H9 (cell line): ENCODE measurements at places on chromosomes 12 and 14. TPM values are rescaled to one million over a fixed set of nuclear protein-coding genes. Genes with fewer than 3 reads are reported as not detected.

Gene KRT82
- not detected in 2 replicates for total RNA-seq

Gene TDRD9
- not detected in 2 replicates for total RNA-seq

Gene DTX1
- total RNA-seq: 3.0 and 3.5 TPM in 2 replicates

Gene ASIC1
- 3.9 and 4.0 TPM in 2 replicates for total RNA-seq

Gene NTS
- total RNA-seq: 5.1 and 5.7 TPM in 2 replicates

Gene SMIM41
- not detected in 2 replicates for total RNA-seq

Gene TAS2R9
- not detected in 2 replicates for total RNA-seq

Gene RAPGEF3
- total RNA-seq: 5.6 and 7.4 TPM in 2 replicates

Gene GPHN
- 13.9 and 16.1 TPM in 2 replicates for total RNA-seq

- DNase-seq: no peak
These were observed 58.0 kb downstream of the FAR2 start for GRCh38 chr12:29207120-29207519.

GRCh38 chr12:28859551-28859950 lies 289.5 kb upstream of the FAR2 start:
- DNase-seq: no peak

DNA sequence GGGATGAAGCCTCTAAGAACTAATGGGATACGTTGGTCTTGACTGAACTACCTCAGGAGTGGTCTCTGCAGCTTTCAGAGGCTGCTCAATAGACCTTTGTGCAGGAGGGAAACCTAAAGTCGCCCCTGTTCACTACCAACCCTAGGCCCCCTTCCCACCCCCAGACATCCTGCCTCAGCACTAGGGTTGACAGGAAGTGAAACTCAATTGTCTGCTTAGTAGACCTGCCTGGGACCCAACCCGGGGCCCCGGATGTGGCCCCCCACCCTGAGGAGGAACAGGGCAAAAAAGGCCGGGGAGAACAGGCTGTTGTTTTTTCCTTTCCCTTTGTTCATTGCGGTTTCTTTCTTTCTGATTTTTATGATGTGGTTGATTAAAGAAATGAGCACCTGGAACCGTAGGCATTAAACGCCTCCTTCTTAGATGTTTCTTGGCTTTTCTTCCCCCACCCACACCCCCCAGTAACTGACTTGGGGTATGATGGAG lies 1.6 kb upstream of the DGKA start:
- no peak for DNase-seq

- DNase-seq: no peak
These were observed 455.0 kb upstream of the TMPO start for GRCh38 chr12:98060411-98060810.

GRCh38 chr12:52496590-52497071 lies 3.6 kb upstream of the KRT6A start:
- peak; percentile 85 for DNase-seq

DNA sequence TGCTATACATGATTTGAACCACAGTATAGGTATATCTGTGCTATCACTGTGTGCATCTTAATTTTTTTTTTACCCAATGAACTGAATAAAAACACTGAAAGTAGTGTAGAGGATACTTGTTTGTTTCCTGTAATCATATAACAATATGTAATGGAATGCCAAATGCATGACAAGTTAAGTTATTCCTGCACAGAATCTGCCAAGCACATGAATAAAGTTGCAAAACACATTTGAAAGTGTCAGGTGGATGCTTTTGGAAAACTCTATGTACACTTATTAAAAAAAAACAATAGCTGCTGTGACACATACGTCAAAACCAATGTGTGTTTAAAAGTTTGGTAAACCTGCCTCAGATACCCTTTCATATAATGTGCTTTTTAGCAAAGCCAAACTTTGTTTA lies 1638.1 kb upstream of the SEL1L start:
- no peak for DNase-seq

GRCh38 chr14:103524002-103524935 lies 1.6 kb upstream of the CKB start:
- no peak for DNase-seq

DNA sequence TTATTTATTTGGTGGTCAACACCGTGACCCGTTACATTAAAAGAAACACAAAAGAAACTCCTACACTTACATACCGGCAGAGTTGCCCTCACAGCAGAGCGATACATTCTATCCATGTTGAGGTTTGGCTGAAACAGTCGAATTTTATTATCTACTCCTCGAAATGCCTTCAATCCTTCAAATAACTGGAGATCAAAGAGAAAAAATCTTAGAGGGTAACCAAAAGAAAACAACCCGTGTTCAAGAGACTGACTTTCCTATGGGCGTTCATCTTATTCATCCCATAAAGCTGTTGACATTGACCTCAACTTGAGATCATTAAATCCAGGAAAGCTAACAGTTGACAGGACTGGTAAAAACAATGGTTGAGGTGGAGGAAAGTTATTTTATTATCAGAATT lies 67.7 kb downstream of the BCAT1 start:
- no peak for DNase-seq

DNA sequence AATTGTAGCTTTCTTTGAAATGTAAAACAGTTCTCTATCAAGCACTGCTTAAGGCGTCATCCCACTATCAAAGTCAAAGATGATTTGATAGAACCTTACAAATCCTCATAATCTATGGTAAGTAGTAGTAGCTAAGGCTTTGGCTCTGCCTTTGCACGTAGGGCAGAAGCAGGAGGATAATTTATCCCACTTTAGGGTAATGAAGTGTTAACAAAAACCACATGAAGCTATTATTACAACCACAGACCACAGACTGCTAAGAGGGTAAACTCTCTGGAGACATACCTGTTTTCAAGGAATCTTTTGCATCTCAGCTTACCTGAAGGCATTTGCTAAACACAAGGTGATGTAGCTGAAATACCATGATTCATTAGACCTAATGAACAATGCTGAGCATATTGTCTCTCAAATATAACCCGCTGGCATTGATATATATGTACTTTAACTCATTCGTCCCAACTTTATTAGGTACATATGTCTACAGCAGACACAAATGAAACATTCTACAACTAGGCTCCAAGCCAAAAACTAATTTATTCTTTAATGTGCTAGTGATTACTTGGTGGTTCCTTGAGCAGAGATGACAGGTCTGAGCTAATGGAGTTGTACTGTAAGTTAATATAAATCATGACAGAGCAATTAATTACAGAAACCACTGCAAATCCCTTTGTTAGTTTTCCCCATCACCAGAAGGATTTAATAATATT lies 368.8 kb downstream of the ETNK1 start:
- DNase-seq: no peak

- peak; percentile 89 for DNase-seq
These were observed 4.3 kb upstream of the ZFP36L1 start for GRCh38 chr14:68797121-68797670.

DNA sequence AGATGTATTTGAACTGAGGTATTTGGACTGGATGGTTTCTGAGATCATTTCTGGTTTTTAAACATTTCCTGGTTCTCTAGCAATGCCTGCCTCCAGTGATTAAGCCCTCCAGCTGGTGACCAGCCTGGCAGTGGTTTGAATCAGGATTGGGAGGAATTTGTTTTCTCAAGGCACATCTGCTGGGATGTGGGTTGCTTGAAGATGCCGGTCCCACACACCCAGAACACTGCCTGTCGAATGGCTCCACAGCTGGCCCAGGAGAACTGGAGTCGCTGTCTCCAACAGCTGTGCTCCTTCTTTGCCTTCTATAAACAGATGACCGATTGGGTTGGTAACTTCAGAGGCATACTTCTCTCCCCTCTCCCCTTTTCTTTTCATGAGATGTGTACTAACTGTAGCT lies 258.0 kb upstream of the DDHD1 start:
- no peak for DNase-seq

DNA sequence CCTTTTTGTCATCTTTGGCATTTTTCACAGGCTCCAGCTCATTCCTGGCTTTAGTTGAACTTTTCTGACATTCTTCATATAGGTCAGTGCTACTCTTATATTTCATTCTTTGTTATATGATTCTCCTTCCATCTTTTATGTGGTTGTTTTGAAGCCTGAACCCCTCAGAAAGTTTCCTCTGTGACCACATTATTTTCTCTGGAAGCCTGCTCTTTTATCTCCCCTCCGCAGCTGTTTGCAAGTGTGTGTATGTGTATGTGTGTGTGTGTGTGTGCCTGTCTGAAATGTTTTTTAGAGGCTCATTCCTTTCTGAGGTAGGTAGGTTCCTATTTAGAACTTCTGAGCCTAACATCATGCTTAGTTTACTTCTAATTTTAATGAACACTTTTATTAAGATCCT lies 47.6 kb downstream of the ANO4 start:
- no peak for DNase-seq

DNA sequence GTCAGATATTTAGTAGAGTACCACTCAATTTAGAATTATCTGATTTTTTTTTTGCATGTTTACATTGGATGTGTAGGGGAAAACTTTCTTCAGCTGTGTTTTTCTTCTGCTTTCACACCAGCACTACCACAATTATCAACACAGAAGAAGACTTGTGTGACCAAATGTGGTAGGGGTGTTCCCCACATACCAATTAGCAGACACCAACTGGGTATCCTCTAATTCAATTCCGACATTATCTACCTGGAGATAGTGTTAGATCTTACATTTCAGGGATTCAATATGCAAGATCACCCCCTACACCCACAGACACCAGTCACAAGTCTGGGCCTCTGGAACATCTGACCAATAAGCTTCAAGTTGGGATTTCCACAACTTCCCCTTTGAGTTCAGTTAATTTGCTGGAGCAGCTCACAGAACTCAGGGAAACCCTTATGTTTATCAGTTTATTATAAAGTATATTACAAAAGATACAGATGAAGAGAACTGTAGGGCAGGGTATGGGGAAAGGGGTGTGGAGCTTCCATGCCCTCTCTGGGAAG lies 4.1 kb upstream of the KLRG1 start:
- DNase-seq: no peak

DNA sequence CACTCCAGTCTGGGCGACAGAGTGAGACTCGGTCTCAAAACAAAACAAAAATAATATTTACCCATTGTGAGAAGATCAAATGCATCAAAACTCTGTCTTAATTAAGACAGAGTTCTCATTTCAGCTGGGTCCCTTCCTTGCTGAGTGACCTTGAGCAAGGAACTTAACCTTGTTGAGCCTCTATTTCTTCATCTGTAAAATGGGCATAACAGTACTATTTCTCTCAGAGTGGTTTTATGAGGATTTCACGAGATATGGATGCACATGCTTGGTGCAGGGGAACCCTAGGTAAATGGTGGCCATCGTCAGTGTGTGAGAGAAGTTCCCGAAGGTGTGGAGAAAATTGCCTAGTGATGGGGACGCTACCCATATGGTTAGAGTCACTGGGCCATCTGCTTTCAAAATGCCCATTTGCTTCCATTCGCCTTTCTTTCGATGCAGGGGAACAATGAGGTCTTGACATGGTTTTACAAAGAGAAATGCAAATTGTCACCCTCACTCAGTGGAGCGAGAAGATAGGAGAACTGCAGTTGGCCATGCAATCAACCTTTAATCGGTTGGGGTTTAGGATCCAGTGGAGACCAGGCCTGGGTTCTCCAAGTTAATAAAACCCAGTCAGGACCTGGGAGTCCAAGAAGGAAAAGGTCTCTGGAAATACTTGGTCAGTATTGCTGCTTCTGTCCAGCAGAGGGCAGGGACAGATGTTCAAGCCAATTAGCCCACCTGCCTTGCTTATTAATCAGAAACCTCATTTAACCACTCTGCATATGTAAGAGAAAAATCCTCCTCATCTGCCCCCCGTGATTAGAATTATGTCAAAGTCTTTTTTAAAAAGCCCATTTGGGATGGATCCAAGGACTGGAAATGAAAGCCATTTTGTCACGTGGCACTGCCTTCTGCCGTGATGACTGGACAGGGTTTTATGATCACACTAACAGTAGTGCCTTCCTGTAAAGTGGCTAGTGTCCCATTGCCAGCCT lies 37.2 kb downstream of the CFAP251 start:
- no peak for DNase-seq

- DNase-seq: no peak
These were observed 48.5 kb upstream of the RNU6-8 start for GRCh38 chr14:32251530-32251929.

DNA sequence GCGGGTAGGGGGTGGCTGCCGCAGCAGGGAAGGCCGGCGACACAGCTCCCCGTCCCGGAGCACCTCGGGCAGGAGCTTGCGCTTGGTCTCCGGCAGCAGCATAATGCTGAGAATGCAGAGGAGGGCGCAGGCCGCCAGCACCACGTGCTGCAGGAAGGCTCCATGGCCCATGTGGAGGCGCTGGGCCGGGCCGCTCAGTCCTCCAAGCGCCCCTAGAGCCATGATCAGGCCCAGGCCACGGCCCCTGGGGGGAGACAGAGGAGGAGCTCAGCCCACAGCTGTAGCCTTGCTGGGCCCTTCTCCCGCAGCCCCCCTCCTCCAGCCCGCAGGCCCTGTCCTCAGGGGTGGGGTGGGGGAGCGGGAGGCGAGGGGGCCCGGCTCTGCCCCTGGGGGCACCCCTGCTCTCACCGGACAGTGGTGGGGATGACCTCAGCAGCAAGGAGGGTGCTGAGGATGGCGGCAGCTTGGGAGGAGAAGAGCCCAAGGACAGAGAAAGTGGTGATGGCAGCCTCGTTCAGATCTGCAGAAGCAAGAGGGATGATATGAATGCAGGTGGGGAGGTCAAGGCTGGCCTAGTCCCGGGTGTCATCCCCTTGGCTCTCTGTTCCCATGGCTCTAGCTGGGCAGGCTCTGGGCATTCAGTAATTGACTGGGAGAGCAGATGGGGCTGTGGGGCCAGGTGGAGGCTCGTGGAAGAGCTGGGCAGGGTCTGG lies 5.8 kb downstream of the SLC22A17 start:
- DNase-seq: peak; percentile 56

GRCh38 chr12:81468206-81468605 lies 290.9 kb downstream of the PPFIA2 start:
- no peak for DNase-seq

GRCh38 chr12:52818388-52818787 lies 4.5 kb upstream of the KRT4 start:
- no peak for DNase-seq

- no peak for DNase-seq
These were observed 65.1 kb downstream of the TRAFD1 start for GRCh38 chr12:112190231-112191025.

DNA sequence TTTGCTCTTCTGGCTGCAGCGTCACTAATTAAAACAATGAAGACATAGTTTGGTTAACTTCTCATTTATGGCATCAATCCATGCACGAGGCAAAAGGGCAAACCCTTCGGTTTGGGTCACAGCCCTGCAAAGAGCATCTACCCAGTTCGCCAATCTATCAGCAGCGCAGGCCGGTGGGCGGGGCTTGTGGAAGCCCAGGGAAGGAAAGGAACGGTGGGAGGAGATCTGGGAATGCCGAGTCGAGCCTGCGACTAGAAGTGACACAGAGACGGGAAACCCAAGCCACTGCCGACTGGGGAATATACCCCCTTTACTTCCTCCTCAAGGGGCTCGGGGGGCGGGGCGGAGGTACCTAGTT lies 466 bp downstream of the KICS2 start:
- DNase-seq: peak; percentile 94

- DNase-seq: no peak
These were observed 11.6 kb downstream of the ANO6 start for GRCh38 chr12:45227316-45228067.

- no peak for DNase-seq
These were observed 1294.7 kb downstream of the TMEM121 start for GRCh38 chr14:106821119-106821518.

GRCh38 chr14:37115406-37115805 lies 57.0 kb downstream of the SLC25A21 start:
- no peak for DNase-seq
